ENCODE measurements at places on chromosomes 12 and 14.

GRCh38 chr14:77979666-77980351 lies 179.9 kb downstream of the ADCK1 start:
- no peak for DNase-seq

DNA sequence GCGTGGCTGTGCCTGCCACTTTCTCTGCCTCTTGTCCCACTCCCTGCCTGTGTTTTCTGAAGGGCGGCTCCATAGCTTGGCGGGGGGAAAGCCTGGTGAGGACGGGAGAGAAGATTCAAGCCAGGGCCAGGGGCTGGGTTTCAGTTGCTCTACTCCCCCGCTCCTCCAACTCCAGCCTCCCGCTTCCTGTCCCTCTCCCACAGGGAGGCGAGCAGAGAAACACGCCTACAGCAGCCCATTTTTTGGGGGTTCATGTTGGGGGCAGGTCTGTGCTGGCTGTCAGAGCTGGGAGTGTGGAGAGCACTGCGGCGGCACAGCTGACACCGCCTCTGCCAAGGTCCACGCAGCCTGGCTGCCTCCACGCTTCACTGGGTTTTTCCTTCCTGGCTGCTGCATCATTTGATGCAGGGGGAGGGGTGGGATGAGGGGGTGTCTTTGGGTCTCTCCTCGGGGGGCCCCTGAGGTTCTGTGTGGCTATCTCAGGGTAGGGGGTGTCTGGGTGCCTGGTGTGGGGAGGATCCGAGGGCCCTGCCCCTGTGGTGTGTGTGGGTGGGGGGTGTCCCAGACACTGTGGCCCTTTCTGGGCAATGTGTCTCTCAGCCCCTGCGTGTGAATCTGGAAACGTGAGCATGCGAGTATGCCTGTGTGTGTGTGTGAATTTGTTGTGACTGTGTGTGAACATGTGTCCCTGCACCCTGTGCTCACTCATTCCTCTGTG lies 10.7 kb upstream of the KRT80 start:
- no peak for DNase-seq

GRCh38 chr12:27095346-27095745 lies 13.0 kb upstream of the C12orf71 start:
- DNase-seq, result no peak

- no peak for DNase-seq
These were observed 319.7 kb upstream of the LRIG3 start for GRCh38 chr12:59240048-59240447.

DNA sequence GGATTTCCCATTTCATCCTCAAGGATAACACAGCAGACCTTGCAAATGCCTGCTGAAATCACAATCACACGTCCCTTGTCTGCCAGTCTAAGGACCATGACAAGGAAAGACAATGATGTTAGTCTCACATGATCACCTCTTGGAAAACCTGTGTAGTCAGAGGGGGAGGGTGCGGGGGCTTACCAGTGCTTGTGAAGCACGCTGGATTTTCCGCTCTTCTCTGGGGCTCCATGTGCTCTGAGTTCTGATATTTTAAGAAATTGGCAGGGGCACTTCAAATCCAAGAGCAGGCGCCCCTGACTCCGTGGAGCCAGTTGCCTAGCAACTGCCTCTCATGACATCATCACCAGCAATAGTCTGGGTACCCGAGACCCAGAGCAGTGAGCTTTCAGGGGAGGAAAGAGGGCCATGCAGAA lies 200.9 kb upstream of the C14orf180 start:
- DNase-seq, result no peak

DNA sequence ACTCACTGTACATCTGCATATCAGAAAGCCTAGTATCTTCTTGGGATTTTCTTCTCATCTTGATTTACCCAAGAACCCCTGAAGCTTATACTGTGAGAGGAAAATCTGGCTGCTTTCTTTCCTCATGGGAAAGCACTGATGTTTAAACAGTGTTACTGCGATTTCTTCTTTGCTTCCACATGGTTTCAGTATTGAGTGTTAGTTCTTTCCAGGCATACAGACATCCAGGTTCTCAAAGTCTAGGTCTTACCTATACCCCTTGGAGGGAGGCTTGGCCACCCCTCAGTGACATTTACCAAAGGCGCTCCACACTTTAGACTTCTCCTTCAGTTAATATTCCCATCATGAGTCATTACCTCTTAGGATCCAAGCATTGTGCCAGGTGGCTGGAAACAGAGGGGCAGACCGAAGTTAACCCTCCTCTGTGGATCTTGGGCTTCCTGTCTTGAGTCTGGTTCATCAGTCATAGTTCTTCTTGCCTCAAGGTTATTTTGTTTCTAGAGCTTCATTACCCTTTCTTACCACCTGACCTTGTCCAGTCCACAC lies 79.1 kb downstream of the TMEM117 start:
- DNase-seq, result no peak

DNA sequence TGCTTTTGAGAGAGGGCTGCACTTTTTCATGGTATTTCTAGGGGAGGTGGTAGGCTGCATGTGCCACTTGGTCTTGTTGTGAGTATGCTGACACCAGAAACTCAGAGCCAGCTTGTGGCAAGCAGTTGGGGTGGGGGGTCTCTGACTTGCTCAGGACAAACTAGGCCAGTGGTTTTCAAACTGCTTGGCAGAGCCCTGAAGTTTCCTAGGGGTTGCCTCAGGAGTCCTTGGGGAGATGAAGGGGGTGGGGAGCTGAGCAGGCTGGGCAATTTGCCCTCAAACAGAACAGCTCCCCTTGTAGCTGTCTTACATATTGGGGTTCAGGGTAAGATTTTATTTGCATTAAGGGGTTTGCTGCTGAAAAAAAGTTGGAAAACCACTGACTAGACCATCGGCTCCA lies 3.9 kb downstream of the BCL2L2 start:
- no peak for DNase-seq

GRCh38 chr14:68854421-68854820 lies 61.6 kb upstream of the ZFP36L1 start:
- DNase-seq, result no peak

GRCh38 chr14:83757916-83758315 lies 1772.0 kb upstream of the FLRT2 start:
- DNase-seq, result no peak

DNA sequence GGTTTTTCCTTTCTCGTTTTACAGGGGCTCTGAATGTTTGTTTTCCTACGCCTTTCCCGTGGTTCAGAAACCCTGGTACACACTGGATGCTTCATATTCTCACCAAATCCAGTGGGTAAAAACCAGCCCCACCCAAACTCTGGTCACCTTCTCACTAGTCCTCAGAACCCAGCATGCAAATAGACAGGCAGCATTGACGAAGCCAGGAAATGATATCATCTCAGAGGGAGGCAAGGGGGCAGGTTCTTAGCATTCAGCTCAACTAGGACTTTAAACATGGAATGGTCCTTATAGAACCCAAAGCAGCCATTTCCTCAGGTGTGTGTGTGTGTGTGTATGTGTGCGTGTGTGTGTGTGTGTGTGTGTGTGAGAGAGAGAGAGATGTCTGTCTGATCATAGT lies 142.0 kb downstream of the KCNK10 start:
- DNase-seq, result peak; percentile 5

DNA sequence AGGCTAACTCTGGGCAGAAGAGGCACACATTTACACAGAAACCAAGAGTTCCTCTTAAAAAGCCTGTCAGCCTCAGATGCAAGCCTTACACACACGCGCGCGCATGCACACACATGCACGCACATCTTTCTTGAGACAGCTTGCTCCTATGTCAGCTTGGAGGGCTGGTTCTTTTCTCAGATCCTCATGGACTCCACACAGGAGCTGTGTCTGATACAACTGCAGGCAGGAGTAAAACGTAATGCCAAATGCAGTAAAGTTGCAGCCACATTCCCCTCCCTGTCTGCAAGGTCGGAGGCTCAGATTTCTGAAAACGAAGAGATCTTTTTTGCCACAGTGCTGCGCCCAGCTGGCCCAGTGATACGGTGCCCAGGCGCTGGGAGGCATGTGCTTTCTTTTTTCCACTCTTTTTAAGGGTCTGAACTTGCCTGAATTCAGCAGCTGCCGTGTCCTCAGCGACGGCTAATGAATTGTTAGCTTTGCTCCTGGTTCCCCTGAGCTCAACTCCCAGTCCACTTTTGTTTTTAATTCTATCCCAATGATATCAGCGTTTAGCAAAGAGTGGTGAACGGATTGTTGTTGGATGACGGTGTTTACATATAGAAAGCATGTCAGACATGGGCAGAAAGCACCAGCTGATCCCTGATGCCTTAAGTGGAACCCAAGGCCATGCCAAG lies 72.9 kb upstream of the FOXN3 start:
- no peak for DNase-seq

GRCh38 chr12:62903151-62903550 lies 31.8 kb downstream of the PPM1H start:
- no peak for DNase-seq

GRCh38 chr12:84804691-84805473 lies 107.7 kb downstream of the SLC6A15 start:
- no peak for DNase-seq

DNA sequence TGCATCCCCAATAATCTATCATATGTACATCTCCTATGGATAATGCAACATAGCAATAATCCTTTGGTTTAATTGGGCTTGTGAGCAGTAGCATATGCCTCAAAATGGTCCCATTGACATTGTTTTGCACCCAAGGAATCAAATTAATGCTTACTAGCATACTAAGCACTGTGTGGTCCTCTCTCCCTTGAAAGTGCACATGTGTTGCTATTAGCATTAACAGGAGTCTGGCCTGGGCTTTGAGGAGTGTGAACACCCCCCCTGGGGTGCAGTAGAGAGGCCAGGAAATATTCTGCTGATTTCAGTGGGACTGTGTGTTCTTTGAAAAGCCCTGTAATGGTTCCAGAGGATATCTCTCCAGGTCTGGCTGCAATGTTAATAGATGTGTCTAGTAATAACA lies 1148.4 kb downstream of the VRK1 start:
- DNase-seq, result no peak

DNA sequence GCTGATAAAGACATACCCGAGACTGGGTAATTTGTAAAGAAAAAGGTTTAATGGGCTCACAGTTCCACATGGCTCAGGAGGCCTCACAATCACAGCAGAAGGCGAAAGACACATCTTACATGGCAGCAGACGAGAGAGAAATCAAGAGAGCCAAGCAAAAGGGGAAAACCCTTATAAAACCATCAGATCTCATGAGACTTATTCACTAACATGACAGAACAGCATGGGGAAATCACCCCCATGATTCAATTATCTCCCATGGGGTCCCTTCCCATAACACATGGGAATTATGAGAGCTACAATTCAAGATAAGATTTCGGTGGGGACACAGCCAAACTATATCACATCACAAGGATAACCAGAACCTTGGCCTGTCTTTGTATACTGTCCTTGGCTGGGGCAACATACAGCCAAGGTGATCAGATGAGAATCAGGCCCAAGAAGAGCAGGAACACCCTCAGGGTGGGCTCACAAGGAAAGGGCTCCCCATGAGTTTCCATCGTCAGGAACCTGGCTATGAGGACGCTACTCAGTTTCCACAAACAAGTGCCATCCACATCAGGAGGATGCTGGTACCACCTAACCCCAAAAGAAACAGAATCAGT lies 152.7 kb downstream of the FOXN3 start:
- DNase-seq, result peak; percentile 41

- no peak for DNase-seq
These were observed 176.3 kb downstream of the ESR2 start for GRCh38 chr14:64117671-64118402.

- DNase-seq, result no peak
These were observed 48.4 kb downstream of the GCH1 start for GRCh38 chr14:54854181-54854580.

- no peak for DNase-seq
These were observed 39.2 kb downstream of the ZCRB1 start for GRCh38 chr12:42286741-42287140.

- DNase-seq, result peak; percentile 48
These were observed 59.3 kb downstream of the DNAI7 start for GRCh38 chr12:25135531-25136154.

DNA sequence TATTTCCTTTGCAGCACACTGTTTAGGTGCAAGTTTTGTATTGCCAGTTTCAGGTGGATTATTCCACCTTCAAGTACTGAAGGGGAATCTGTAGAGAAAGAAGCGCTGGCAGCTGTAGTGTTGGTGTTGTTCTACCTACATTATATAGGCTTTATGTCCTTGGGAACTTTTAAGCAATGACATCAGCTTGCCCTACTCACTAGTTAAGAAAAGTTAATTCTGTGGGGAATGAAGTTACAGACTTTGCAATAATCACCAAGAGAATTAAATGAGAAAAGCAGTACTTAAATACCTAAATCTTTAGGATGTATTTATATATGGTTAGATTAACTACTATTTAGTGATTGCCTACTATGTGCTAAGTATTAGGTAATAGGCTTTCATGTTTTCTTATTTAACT lies at the start of gene OR4E1:
TSS of gene OR4E1 (minus strand) at position 101 of the 400 bp plus-strand sequence. CDS start 2,883 bp downstream, outside the sequence.
- DNase-seq, result no peak

GRCh38 chr14:26199590-26200370 lies 398.1 kb downstream of the NOVA1 start:
- DNase-seq, result no peak

- no peak for DNase-seq
These were observed 107.9 kb upstream of the GZMB start for GRCh38 chr14:24741871-24742270.

GRCh38 chr12:116855744-116856470 lies 25.3 kb downstream of the HRK start:
- no peak for DNase-seq

GRCh38 chr12:10736463-10736862 lies 13.3 kb upstream of the YBX3 start:
- DNase-seq, result no peak
